ENCODE measurements at places on chromosomes 7 and 10.
A peak's percentile ranks its signal among the peaks of the same experiment; 100 is the strongest.

GRCh38 chr10:125373546-125373945 lies 213.2 kb upstream of the CTBP2 start:
- DNase-seq: no peak

- DNase-seq: no peak
These were observed 276.1 kb upstream of the NEBL start for GRCh38 chr10:21172930-21173801.

DNA sequence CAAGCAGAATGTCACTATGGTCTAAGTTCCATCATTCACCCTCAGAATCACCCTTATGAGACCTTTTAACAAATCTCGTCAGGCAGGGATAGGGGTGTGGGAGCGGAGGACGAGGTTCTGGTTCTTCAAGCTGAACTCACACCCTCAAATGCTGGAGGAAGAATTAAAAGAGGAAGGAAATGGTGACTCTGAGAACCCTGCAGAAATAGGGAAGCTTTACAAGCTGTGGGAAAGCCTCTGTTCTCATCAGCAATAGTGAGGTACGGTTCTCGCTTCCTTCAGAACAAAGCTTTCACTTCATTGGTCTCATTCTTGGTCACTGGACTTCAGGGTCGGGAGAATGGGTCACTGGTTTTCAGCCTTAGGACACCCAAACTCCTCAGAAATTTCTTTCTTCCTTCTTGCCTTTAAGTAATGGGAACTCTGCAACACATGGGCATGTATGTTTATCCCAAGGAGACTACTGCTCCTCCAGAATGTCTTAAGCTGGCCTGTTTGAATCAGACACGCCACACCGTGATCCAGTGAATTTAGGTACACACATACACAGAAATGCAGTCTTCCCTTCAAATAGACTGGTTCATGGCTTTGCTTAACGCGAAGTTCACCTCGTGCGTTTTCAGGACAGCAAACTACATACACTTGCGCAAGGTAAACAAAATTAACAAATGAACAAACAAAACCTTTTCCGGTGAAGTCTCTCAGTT lies 226.0 kb downstream of the SFMBT2 start:
- no peak for DNase-seq

GRCh38 chr7:136652635-136653370 lies 215.6 kb upstream of the CHRM2 start:
- DNase-seq: no peak

DNA sequence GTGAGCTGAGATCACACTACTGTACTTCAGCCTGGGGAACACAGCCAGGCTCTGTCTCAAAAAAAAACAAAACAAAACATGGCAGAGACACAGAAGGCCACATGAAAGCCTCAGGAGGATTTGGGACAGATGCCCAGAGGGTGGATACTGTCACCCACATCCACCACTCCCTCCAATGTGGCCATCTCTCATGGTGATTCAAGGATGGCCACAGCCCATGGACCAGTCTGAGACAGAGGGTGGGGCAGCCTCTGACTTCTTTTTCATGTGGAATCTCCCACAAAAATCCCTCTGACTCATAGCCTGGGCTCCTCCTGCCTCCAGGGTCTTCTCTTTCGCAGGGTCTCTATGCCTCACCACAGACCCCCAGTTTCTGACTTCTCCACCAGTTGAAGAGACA lies 59.0 kb upstream of the GTF2I start:
- no peak for DNase-seq

DNA sequence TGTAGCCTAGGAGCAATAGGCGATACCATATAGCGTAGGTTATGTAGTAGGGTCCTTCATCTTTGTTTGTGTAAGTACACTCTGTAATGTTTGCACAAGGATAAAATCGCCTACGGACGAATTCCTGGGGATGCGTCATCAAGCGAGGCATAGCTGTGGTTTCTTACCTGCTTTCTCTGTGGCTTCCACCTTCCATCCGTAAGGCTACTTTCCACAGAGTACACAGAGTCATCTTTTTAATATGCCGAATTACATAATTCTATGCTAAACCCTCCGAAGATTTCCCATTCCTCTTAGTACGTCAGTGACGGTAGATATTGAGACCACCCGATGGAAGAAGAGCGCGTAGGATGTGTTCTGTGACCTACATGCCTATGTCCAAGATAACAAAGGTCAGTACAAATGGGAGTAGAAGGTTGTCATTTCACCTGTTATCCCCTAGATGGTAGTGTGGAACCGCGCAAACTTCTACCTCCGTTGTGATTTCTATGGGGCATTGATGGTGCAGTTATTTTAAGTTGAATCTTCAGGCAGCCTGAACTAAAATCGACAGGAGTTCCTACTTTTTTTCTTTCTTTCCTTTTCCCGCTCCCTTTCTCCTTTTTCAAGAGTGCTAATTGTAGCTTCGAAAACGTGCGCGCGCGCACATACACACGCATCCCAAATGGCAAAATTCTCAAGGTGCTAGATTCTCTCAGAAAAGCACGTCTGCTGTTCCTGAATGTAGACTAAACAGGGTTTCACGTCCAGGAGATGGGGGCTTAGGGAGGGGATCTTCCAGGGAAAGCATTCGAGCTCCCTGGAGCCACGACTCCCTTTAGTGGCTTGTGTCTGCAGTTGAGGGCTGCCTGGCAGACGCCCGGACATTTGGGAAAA lies 111.7 kb upstream of the MBL2 start:
- DNase-seq: peak; percentile 10

GRCh38 chr10:61286686-61287085 lies 166.5 kb downstream of the TMEM26 start:
- no peak for DNase-seq

DNA sequence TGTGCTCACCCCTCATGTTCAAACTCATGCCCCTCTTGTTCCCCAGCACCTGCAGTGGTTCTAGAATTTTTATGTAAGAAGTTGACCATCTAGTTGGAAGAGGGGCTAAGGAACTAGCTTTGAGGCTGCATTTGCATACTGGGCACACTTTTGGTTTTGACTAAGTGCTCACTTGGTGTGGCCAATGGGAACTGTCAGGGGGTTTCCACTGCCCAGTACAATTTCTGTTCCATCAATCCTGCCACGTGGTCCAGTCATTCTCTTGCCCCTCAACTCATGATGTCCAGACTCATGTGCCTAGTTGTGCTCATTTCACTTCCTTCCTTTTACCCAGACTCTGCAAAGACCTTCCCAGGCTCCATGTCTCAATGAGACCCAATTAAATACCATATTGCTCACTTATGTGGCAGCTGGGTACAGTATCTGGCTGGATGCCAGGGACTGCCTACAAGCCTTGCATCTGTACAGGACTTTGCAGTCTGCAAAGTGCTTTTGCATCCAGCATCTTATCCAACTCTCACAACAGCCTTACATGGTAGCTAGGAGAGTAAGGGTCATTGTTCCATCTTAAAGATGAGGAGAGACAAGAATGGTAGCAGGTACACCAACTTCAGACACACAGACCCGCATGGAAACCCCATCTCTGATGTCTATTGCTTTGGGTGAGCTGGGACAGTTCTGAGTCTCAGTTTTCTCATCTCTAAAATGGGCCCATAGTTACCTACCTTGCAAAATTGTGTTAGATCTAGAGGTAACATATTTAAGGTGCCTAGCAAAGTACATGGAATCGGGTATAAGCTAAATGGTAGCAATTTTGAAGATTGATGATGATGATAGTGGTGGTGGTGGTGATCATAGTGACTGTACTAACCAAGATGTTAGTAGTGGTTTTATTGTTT lies 30.1 kb upstream of the KCNMA1 start:
- DNase-seq: no peak

- DNase-seq: no peak
These were observed 56.0 kb downstream of the BPGM start for GRCh38 chr7:134702366-134703240.

GRCh38 chr7:138575897-138576428 lies 115.9 kb downstream of the TRIM24 start:
- DNase-seq: no peak

DNA sequence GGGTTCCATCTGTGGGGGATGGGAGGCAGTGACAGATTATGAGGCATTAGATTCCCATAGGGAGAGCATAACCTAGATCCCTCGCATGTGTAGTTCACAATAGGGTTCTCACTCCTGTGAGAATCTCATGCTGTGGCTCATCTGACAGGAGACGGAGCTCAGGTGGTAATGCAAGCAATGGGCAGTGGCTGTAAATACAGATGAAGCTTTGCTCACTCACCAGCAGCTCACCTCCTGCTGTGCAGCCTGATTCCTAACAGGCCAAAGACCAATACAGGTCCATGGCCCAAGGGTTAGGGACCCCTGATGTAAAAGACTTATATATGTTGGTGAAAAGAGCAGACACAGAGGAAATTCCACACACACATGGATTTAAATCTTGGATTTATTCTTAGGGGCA lies 370.2 kb downstream of the NRG3 start:
- DNase-seq: no peak

DNA sequence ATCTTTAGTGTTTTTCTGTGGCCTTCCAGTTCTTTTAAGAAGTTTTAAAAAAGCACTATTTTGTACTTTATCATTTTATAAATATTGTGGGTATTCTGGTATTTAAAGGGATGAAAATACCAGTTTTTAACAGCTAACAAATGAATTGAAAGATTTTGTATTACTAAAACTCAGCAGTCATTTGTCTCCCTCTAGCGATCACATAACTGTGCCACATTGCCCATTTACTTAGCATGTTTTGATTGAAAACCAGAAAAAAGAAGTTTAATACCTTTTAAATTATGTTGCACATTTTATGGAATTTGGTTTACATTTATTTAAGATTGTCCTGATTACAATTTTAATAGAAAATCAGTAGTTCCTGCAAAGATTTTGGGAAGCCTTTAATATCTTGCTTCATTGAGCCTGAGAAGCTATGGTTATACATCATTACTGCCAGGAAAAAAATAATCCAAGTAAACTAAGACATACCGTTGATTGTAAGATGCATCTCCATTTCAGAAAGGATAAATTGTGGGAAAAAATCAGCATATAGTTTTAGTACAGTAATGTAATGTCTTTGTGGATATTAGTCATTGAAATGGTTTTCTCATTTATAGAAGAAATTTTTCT lies 34.9 kb downstream of the TAX1BP1 start:
- no peak for DNase-seq

- peak; percentile 29 for DNase-seq
These were observed 224.9 kb downstream of the EXOC4 start for GRCh38 chr7:133477791-133478190.

- DNase-seq: no peak
These were observed 29.2 kb upstream of the APBB1IP start for GRCh38 chr10:26408858-26409494.

DNA sequence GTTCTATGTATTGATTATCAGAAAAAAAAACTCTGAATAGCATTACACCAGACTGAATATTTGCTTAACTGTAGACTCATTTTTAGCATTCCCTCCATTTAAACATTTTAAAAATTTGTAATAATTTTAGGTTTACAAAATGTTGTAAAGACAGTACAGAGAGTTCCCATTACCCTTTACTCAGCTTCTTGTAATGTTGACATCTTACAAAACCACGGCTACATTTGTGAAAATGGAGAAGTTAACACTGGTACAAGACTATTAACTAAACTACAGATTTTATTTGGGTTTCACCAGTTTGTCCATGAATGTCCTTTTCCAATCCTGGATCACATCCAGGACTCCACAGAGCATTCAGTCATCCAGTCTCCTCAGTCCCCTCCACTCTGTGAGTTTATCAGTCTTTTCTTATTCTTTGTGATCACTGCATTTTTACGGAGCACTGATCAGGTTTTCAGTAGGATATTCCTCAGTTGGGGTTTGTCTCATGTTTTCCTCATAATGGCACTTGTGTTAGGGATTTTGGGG lies 130.0 kb upstream of the EEPD1 start:
- DNase-seq: no peak

GRCh38 chr10:30782537-30783461 lies 153.2 kb upstream of the LYZL2 start:
- DNase-seq: no peak

DNA sequence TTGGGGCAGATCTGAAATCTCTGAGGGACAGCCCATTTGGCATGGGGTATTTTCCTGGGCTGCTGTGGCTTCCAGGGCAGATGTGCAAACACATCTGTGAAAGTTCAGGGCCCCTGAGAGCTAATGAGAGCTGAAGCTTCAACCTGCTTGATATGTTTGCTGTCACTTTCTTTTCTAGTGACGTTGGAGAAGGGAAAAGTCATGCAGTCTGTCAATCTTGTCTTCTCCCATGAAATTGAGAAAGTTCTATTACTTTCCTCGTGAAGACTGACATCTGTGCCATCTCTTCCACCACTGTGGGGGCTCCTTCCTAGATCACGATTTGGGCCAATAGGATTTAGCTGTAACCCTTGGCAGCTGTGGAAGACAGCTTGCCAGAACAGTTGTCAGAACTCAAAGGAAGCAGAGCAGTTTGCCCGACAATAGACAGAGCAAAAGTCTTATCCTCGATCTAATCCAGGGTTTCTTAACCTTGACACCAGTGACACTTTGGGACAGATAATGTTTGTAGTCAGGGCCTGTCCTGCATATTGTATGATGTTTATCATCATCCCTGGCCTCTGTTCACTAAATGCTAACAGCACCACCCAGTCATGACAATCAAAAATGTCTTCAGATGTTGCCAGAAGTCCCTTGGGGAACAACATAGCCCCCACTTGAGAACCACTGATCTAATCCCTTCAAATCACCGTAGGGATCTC lies 586.5 kb downstream of the LRMDA start:
- no peak for DNase-seq

DNA sequence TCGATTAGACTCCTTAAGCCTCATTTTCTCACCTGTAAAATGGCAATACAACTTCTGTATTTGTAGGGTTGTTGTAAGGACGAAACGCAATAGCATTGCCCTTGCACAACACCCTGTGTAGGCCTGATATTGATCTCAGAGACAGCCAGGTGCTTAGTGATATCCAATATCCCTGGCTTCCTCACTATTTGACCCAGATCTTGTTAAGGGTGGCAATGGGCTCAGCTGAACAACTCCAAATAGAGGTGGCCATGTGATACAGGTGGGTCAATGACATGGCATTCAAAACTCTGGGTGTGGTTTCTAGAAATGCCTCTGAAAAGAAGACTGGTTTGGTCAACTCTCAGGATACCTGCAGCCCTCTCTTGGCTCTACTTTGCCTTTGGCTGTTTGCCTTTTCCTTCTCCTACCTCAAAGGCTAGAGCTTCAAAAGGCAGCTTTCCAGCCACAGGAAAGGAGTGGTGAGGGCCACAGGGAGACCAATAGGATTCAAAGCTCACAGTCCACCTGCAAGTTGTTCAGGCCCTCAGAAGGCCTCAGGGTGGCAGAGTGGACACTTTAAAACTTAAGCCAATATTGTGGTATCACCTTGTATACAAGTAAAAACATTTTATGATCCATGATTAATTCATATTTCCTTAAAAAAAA lies 14.9 kb upstream of the GATAD1 start:
- no peak for DNase-seq

All from NCI-H1092 treated with DMSO at 0.1 percent for 48 hours (cell line).